Stimulated activated CD4-positive, alpha-beta T cell treated with anti-CD3 and anti-CD28 coated beads, TNF-alpha, amount 100 ng/mL, for 4 hours (primary cell): ENCODE measurements at places on chromosomes 11 and 22.

DNA sequence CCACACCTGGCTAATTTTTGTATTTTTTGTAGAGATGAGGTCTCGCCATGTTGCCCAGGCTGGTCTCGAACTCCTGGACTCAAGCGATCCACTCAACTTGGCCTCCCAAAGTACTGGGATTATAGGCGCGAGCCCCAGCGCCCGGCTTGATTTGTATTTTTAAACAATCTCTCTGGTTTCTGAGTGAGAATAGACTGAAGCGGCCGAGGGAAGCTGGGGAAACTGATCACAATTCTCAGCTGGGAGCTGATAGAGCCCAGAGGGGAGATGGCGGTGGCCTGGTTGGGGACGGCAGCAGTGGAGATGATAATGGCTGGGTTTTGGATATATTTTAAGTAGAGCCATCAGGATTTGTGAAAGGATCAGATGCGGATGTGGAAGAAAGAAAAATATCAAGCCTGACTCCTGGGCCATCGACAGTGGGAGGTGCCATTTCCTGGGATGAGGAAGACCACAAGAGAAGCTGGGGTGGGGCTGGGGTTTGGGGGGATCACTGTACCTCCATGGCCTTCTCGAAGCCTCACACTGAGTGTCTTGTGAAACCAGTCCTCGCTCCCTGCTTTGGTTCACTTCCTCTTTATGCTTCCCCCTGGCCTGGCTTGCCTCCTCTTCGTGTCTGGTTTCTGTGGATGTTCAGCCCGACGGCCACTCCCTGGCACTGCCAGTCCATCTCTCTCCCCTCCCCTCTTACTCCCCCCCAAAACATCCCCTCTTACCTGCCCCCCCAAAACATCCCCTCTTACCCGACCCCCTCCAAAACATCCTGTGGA, 51.9 kb downstream of the IGLL1 start:
- no peak for DNase-seq

- DNase-seq: no peak
Measured at GRCh38 chr22:29842740-29843139, 4.7 kb upstream of the ASCC2 start.

GRCh38 chr11:71482746-71483364, 29.9 kb downstream of the NADSYN1 start:
- DNase-seq: no peak

GRCh38 chr22:36358533-36359469, 29.0 kb downstream of the MYH9 start:
- DNase-seq: no peak

- DNase-seq: no peak
Measured at GRCh38 chr11:35256296-35256695, 117.3 kb downstream of the CD44 start.
